ENCODE measurements at places on chromosomes 12 and 14. TPM values are rescaled to one million over a fixed set of nuclear protein-coding genes. Genes with fewer than 3 reads are reported as not detected.

Gene FBRSL1
- 22.5 TPM for total RNA-seq

Gene TMTC1
- 26.2 TPM for total RNA-seq

Gene AQP6
- not detected for total RNA-seq

Gene RNF212B
- not detected for total RNA-seq

Gene NGB
- not detected for total RNA-seq

Gene LRRIQ1
- 0.38 TPM for total RNA-seq

Gene MANSC4
- total RNA-seq = not detected

Gene ITGB7
- 0.09 TPM for total RNA-seq

Gene OAS2
- total RNA-seq = 1.7 TPM

Gene ZNF385A
- total RNA-seq = 5.3 TPM

DNA sequence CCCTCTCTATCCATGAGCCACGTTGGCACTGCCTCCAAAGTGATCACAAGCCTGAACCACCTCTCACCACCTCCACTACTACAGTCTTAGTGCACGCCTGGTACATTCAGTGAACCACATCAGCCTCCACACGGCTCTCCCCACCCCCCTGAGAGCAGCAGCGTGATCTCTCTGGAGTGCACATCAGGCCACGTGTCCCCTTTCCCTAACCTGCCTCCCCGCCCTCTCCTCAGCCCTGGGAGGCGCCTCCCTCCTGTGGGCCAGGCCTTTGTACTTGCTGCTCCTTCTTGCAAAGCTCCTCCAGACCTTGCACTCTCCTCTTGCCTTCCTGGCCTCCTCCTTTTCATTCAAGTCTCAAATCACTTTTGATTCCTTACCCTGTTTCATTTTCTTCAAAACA lies 49.8 kb downstream of the SLC6A12 start:
- no peak for DNase-seq

DNA sequence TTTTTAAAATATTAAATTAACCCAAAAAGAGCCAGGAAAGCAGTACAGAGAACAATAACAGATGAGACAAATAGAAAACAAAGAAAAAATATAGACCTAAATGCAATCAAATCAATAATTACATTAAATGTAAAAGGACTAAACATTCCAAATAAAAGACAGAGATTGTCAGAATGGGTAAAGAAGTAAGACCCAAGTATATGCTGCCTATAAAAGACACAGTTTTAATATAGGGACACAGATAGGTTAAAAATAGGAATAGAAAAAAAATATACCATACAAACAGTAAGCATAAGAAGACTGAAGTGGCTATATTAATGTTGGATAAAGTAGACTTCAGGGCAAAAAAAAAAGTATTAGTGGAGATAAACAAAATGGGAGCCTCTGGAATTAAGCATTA lies 163.1 kb upstream of the BCL2L14 start:
- DNase-seq = no peak

DNA sequence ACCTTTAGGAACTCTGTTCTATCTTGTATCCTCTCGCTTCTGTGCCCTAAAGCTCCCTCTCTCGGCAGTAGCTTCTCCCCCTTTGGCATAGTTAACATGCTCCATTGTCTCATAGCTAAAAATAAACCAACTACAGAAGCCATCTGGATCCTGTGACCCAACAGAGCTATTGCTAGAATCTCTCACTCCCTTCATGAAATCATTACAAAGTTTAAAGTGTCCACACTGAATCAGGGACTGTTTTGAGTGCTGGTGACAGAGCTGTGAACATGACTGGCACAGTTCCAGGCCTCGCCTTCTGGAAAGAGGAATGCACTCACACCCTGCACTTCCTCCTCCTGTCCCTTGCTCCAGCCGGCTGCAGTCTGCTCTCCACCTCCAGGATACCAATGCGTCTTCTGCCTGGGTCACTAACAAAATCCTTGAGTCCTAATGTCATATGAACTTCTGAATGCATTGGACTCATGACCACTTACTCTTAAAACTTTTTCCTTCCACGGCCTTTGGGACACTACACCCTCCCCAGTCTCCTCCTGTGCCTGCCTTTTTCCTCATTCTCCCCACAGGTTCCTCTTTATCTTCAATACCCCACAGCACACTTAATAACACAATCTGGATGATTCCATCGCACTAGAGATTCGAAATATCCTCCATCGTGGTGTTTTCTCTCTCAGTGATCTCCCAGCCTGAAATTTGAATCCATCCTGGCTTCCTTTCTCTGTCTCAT lies 13.2 kb downstream of the PLBD1 start:
- no peak for DNase-seq

- DNase-seq = peak; percentile 99
These were observed 707.5 kb upstream of the TMEM132C start for GRCh38 chr12:127559349-127560040.

- no peak for DNase-seq
These were observed 64.5 kb downstream of the DIP2B start for GRCh38 chr12:50569321-50569720.

DNA sequence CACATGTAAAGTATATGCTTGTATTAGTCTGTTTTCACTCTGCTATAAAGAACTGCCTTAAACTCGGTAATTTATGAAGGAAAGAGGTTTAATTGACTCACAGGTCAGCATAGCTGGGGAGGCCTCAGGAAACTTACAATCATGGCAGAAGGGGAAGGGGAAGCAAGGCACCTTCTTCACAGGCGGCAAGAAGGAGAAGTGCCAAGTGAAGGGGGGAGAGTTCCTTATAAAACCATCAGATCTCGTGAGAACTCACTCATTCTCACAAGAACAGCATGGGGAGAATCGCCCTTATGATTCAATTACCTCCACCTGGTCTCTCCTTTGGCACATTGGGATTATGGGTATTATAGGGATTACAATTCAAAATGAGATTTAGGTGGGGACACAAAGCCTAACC lies 229.5 kb upstream of the PLXNC1 start:
- DNase-seq = no peak

DNA sequence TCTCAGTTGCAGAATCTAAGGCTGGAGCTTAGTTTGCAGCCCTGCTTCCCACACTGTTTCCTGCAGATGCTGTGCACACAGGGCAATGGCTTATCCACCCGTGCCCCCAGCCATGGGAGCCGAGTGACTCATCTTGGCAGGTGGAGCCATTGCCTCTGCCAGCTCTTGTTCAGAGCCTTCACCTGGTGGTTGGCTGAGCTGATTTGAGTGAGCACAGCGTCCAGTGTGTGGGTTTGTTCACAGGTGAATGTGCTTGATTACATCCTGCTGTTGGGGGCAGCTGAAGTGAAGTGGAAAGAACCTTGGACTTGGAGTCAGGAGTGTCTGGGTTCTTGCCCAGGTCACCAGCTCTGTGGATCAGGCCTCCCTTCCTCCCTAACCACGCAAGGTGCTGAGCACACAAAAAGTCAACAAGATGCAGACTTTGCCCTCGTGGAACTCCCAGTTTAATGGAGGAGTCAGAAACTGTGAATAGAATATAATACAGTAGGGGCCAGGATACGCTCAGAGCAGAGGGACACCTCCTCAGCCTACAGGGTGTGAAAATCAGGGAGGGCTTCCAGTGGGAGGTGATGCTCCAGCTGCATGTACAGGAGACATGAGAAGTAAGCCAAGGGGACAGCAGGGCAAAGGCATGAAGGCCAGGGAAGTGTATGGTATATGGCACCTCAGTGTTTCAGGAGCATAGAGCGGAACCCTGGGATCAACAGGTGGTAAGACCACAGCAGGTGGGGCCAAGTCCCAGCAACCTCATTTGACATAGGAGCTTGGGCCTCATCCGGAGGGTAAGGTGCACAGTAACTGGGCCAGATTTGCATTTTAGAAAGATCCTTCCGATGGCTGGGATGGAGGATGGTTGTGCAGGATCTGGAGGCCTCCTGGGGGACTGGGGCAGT lies 22.8 kb downstream of the JDP2 start:
- DNase-seq = peak; percentile 36

- DNase-seq = peak; percentile 22
These were observed 14.3 kb downstream of the CHGA start for GRCh38 chr14:92937051-92937937.

- DNase-seq = no peak
These were observed 60.4 kb upstream of the SGPP1 start for GRCh38 chr14:63788011-63788933.

DNA sequence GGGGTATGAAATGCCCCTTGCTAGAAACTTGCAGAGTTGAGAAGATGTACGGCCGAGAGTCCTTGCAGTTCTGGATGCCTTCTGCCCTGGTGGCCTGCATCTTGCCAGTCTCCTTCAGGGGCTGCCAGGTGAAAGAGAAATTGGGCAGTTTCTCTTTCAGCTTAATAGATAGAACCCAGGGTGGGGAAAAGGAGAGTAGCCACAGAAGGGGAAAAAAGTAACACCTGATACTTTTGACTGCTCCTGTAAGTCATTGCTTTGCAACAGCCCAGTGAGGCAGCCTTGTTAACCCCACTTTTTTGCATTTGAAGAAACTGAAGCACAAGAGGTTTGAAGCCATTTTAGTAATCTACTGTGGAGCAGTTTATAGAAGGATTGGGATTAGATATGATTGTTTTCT lies 27.6 kb downstream of the TDP1 start:
- no peak for DNase-seq

- DNase-seq = no peak
These were observed 104.2 kb downstream of the ADGRD1 start for GRCh38 chr12:131057722-131058515.

- no peak for DNase-seq
These were observed 48.9 kb downstream of the AMN start for GRCh38 chr14:102971314-102971713.

- DNase-seq = no peak
These were observed 4.2 kb downstream of the TAMALIN start for GRCh38 chr12:52010692-52011601.

DNA sequence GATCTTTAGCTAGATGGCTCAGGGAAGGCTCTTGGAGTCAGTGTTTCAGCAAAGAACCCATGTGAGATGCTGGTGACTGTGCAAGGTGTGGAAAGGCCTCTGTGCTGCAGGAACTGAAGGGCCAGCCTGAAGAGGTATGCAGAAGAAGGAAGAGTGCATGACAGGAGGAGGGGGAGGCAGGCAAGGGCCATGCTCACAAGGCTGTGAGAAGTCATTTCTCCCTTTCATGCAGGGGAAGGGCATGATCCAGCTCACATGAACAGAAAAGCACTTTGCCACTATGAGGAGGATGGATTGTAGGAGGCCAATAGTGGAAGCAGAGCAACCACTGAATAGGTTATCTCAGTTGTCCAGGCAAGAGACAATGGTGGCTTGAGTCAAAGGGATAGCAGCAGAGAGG lies 83.7 kb downstream of the SSPN start:
- DNase-seq = no peak

DNA sequence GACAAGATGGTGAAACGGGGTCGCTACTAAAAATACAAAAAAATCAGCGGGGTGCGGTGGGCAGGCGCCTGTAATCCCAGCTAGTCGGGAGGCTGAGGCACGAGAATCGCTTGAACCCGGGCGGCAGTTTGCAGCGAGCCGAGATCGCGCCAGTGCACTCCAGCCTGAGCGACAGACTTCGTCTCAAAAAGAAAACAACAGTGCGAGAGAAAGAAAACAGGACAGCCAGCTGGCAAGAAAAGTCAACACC lies 633 bp upstream of the RNU4-2 start:
- DNase-seq = no peak
